ENCODE measurements at places on chromosomes 4 and X.
A peak's percentile ranks its signal among the peaks of the same experiment; 100 is the strongest.

- DNase-seq, result no peak
Observed at GRCh38 chrX:50723006-50723405, 91.0 kb downstream of the SHROOM4 start.

DNA sequence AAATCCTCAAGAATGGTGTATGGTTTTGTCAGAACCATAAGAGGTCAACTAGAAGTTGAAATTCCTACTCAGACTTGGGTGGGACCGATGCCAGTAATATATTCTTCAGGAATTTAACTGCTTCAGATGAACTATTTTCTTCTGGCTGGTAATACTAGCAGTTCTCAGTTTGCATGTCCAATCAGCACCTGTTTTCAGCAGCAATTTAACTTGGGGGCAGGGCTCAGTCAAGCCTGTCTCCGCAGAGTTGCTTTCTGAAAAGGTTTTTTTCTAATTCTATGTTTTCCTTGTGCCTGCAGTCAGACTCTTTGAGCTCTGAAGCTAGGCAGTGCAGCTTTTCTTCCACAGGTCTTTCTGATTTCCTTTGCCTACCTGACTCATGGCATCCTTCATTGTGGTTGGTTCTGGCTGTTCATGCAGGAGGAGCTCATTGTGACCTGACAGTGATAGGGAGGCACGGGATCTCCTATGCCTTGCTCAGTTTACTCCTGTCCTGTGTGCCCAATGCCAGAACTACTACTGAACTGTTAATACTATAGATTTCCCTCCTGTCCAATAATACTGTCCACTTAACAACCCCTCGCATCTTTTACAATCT, 17.3 kb upstream of the FMR1 start:
- peak; percentile 48 for DNase-seq

DNA sequence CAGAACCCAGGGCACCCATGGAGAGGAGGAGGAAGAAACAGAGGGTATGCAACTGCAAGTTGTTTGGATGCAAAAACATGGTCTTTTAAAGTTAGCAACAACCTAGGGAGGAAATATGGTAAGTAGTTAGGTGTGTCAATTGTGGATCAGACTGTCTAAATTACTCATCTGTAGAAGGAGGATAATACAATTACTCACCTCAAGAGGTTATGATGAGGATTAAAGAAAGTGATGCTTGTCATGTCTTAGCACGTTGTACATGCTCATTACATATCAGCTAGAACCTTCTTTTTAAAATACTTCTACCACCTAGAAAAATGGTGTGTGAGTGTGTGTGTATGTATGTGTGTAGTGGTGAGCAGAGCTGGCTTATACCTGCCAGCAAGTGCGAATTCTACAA, 2.3 kb upstream of the C1QTNF7 start:
- DNase-seq, result no peak

DNA sequence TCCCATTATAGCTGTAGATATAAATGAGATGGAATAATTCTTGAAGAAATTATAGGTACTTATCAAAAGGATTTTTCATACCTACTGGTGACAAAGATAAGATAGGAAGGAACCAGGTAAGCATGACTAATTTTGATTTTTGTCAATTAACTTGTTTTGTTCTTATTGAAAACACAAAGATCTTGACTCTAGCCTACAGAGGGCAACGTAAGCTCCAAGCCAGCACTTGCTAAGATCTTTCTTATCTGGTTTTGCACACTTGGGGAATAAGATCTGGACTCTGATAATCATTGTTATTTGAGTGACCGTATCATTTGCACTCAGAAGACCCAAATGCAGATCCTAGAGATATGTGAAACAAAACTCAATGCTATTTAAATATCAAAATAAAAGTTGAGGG, 223.4 kb downstream of the VEGFC start:
- DNase-seq, result no peak

DNA sequence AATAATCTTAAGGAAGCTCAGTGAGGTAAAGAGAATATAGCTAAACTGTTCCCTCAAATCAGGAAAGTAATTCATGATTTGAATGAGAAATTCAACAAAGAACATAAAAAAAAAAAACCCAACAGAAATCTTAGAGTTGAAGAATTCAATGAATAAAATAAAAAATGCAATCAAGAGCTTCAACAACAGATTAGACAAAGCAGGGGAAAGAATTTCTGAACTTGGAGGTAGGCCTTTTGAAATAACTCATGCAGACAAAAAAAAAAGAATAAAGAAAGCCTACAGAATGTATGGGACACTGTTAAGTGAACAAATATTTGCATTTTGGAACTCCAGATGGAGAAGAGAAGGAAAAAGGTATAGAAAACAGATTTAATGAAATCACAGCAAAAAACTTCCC, 77.9 kb downstream of the CBR4 start:
- DNase-seq, result no peak

GRCh38 chrX:48958635-48959094, 1.3 kb upstream of the OTUD5 start:
- DNase-seq, result peak; percentile 1

DNA sequence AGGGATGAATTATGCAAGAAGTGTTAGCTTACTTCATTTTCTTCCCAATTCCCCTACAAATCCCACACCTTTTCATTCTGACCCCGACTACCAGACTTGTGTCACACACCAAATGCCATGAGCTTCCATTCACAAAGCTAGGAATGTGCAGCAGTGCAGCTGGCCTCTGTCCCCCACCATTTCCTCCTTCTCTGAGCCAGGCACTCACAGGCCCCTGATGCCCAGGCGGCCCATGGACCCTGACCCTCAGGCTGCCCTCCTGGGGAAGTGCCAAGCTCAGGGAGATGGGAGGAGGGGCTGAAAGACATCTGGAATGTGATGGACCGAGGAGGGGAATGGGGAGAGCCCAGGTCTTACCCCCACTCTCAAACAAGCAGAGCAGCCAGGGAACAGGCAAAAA, 67.0 kb upstream of the BCOR start:
- DNase-seq, result no peak

GRCh38 chrX:76159453-76159852, 13.4 kb upstream of the PBDC1 start:
- DNase-seq, result no peak

DNA sequence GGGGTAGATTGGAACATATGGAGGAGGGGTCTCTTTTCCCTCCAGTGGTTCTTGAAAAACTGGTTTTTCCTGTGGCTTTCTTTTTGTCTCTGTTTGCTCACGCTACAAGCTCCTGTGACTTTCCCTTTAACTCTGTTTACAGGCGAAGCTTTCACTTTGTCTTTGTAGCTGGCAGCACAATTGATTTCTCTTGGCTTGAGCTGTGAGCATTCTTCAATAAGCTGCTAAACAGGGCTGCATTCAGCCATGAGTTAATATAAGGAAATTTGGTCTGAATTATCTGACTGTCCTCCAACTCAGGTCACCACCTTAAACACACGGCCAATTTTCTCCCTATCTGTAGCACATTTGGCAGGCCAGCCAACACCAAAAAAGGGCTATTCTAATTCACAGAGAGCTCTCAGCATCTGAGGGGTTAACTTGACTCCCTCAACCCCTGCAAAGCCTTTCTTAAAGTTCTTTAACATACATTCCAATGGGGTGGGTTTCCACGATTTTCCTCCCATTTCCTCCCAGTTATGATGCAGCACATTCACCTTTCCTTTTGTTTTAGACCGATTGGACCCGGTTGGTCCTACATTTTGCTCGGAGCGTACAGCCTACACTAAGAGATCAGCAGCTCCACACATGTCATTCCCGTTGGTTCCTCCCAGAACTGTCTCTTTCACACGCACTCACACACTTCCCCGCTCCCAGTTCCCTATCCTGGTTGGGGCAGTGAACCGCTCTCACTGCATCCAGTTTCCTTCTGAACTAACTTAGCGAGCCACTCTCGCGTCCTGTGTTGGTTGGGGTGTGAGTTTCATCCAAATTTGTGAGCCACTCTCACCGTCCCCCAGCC, 45.4 kb downstream of the UGT2A3 start:
- no peak for DNase-seq

DNA sequence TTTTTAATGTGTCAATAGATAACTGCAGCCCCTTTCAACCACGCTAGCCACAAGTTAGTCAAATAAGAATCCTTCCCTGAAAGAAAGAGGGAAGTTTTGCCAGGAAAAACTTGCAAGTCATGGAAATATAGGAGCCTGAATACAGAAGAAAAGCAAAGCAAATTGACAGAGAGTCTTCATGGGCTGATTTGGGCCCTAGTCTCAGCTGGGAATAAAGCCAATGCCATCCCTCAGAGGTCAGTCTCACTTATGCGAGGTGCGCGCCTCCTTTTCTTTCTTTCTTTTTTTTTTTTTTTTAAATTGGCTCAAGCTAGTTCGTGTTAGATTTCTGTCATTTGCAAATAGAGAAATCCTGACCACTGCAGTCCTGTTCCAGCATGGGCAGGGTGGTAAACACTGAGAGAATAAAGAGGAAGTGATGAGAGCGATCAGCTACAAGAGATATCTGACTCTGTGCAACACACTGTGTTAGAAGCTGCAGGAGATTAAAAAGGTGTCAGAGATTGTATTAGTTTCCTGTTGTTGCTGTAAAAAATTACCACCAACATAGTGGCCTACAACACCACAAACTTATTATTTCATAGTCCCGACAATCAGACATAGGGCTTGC, 299.7 kb downstream of the LDB2 start:
- no peak for DNase-seq

GRCh38 chr4:1033840-1034551, 22.6 kb downstream of the FGFRL1 start:
- DNase-seq, result no peak

- DNase-seq, result no peak
Observed at GRCh38 chr4:6031846-6032245, 13.6 kb upstream of the C4orf50 start.

- no peak for DNase-seq
Observed at GRCh38 chr4:95551653-95552052, 2.9 kb upstream of the UNC5C start.

- no peak for DNase-seq
Observed at GRCh38 chr4:151882072-151882803, 121.4 kb upstream of the GATB start.

GRCh38 chr4:109657854-109658418, 45.3 kb downstream of the CASP6 start:
- no peak for DNase-seq

- no peak for DNase-seq
Observed at GRCh38 chr4:15931451-15932210, 6.9 kb downstream of the FGFBP1 start.

DNA sequence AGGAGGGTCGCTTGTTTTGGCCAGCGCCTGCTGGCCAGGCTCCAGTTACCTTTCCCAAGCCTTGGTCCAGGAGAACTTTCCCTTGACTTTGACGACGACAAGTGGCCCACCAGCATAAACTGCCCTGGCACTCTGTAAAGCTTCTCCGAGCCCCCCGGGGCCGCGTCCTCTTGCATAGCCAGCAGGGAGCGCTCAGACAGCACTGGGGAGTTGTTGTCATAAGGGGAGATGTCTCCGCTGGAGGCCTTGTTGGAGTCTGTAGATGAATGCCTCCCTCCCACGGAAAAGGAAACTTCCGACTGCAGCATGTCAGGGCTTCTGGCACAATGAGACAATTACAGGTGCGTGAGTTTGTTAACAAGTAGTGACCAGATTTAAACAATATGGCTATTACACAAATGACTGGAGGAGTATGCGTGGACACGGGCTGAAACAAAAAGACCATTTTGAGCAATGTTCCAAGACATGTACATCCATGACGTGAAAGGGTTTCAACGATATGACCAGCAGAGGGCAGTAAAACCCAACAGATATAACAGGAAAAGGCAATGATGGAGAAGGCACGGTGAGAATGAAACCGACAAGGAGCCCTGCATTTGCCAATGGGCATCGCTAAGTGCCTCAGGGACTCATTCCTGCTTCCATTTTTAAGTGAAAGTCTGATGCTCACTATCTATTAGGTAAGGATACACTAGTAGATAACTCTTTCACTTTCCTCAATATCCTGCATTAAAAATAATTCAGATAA, 33.0 kb downstream of the HCCS start:
- peak; percentile 43 for DNase-seq

All from NCI-H226 (cell line).